Inflammatory macrophage treated with lipopolysaccharide for 4 hours (primary cell): ENCODE measurements at places on chromosomes 12 and 14.

DNA sequence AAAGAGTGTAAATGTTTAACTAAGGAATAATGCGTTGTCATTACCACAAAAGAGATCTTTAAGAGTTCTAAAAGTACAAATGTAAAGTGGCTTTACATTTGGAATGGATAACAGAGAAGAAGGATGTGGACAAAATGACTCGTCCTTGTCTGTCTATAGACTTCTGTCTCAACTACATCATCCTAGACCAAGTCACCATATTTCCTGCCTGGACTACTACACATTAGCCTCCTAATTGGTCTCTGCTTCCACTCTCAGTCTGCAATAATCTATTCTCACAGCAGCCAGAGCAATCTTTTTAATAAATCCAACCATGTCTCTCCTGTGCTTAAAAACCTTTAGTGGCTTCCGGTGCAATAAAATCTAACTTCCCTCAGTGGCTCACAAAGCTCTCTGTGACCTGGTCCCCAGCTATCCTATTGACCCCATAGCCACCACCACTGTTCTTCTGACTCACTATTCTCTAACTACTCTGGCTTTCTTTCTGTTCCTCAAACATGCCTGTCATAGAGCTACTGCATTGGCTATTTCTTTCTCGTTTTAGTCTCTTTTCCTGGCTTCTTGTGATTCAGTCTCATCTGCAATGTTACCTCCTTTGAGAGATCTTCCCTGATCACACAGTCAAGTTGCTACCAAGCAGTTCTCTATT is 91.1 kb downstream of the MYF5 start:
- peak; percentile 1 for DNase-seq

DNA sequence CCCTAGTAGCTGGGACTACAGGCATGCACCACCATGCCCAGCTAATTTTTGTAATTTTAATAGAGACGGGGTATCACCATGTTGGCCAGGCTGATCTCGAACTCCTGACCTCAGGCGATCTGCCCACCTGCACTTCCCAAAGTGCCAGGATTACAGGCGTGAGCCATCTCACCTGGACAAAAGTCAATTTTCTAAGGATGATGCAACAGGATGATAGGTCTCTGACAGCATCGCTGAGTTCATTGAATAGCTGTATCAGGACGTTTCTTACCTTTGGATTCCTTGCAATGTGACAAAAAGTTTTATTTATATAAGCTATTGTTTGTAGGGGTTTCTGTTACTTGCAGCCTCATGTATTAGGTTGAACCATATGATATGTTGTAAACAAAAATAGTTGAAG is 55.5 kb upstream of the PCED1B start:
- DNase-seq, result no peak

DNA sequence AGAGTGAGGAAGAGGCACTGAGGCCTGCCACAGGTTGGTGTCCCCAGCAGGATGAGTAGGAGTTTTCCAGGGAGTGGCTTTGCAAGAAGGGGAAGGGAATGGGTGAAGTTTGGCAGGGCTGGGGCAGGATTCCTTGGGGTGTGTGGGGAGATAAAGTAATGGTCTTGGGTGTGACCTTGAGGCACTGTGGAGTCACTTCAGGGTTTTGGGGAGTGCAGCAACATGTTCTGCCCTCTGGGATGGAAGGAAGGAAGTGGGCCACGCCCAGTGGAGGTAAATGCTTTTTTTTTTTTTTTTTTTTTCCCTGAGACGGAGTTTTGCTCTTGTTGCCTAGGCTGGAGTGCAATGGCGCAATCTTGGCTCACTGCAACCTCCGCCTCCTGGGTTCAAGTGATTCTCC is 108.9 kb downstream of the ADCK1 start:
- DNase-seq, result no peak

DNA sequence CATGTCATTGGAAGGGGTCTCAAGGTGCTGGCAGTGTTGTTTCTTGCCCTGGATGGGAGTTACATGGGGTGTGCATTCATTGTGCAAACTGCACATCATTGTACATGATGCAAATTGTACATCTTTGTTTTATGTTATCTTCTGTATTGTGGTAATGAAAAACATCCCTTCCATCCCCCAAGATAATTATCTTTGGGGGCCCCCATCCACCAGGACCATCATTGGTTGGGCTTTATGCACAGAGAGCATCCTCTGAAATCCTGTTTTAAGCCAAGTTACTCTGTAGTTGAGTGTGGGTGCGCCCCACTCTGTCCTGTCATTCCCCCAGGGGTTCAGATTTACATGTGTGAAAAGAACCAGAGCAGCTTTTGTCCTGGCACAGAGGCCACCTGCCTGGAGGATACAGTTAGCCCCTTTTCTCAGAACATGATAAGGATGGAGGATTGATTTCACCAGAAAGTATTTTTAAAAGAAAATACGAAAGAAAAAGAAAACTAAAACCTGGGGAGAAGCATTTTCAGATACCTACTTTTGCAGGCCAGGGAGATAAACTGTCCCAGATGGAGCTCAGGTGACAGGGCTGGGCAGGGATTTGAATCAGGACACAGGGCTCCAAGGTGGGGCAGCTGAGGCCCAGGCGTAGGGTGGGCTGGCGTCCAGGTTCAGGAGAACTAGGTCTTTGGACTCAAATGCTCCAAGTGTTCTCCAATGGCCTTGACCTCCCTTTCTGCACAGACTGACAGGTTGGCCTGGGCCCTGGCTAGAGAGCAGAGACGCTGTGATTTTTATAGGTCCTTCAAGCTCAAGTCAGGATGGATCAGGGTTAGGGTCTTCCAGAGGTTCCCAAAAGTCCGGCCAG is 17.2 kb downstream of the WSCD2 start:
- no peak for DNase-seq

DNA sequence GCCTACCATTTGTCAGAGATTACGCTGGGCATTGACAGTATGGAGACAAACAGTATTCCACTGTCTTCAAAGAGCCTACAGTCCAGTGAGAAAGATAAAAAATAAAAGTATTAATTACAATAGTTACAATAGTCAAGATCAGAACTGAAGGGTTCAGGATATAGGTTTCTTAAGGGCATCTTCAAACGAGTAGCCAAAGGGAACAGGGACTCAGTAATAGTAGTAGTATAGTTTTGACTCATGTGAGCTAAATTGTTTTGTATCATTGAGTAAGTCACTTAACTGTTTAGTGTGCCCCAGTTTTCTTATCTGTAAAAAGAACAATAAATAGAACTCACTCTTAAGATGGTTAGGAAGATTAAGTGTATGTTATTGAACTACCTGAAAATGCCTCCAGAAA is 123.6 kb downstream of the METTL25 start:
- no peak for DNase-seq

DNA sequence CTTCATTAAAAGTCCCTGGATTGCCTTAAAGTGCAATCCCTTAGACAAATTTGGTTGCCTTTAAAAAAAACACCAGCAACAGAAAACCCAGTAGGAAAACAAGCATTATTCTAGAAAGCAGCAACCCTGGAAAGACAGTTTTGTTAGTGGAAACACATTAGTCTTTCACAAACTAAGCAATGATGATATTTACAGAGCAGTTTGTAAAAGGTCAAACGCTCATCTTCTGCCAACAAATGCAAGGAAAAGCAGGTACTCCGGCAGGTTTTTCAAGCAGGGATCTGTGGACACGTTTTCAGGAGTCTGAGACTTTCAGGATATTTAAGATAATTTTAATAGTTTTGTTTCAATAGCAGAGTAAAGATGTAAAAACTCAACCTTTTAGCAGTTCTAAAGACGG is 202.2 kb downstream of the EXOC5 start:
- DNase-seq, result no peak

- DNase-seq, result peak; percentile 98
Observed at GRCh38 chr14:103074729-103075367, 9.2 kb upstream of the LBHD2 start.

GRCh38 chr12:129887101-129887500 is 16.7 kb downstream of the TMEM132D start:
- DNase-seq, result no peak

DNA sequence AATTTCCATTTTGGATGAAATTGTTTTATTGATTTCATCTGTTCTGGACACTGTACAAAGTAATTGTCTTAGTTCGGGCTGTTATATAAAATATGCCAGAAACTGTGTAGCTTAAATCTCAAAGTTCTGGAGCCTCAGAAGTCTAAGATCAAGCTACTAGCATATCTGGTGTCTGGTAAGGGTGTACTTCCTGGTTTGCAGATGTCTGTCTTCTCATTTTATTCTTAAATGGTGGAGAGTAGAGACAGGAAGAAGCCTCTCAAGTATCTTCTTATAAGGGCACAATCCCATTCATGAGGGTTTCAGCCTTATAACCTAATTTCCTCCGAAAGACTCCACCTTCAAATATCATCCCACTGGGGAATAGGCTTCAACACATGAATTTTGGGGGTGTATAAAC is 51.3 kb downstream of the MON2 start:
- no peak for DNase-seq

DNA sequence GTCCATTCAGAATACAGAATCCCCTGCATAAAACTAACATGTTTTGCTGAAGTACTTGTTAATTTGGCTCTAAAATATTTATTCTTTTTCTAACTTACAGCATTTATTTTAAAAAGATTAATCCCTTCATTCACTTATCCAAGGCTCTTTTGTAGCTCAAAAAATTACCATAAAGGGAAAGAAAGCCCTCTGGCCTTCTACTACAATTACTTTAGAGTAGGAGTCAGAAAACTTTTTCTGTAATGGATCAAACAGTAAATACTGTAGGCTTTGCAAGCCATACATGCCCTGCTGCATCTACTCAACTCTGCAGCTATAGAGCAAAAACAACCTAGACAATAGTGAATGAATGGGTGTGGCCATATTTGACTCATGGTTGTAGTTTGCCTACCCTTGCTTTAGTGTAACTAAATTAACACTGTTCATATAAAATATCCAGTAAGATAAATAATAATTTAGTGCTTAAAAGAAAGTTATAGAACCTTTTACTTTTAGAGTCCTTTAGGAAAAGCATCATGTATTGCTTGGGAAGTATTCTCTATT is 74.2 kb upstream of the ZFP36L1 start:
- no peak for DNase-seq

GRCh38 chr12:26469421-26470180 is 274.2 kb downstream of the SSPN start:
- peak; percentile 93 for DNase-seq

- peak; percentile 16 for DNase-seq
Observed at GRCh38 chr12:2944401-2945047, 14.7 kb upstream of the TEAD4 start.

DNA sequence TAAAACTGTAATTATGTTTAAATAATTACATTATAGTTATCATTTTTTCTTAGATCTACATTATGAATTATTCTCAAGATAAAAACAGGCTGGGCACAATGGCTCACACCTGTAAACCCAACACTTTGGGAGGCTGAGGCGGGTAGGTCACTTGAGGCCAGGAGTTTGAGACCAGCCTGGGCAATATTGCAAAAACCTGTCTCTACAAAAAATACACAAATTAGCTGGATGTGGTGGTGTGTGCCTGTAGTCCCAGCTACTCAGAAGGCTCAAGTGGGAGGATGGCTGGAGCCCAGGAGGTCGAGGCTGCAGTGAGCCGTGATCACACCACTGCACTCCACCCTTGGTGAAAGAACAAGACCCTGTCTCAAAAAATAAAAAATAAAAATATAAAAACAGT is 40.3 kb upstream of the KCNJ8 start:
- DNase-seq, result no peak

DNA sequence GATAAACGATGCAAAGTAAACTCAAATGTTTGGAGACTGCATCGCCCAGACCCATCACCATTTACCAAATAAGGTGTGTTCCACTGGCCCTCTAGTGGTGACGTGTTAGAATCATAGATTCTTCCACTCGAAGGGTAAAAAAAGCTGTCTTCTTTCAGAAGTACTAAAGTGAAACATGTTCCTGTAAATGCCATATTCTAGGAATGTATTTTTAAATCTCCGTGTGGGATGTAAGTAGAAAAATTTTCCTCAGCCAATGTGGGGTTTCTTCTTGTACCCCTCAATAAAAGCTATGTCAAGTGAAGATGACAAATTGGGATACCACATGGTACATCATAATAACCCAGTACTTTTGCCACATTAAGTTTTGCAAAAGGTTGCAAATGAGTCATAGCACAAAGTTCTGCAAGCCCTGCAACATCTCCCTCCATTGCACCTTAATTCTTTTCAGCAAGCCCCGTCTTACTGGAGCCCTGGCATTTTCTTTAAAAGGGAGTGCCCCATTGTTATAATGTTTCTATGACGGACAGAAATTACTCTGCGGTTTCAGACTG is 100.8 kb downstream of the CCER1 start:
- DNase-seq, result peak; percentile 31

- DNase-seq, result no peak
Observed at GRCh38 chr14:75837151-75837787, 144.5 kb downstream of the TGFB3 start.
